ENCODE measurements at places on chromosomes 11 and 22. TPM values are rescaled to one million over a fixed set of nuclear protein-coding genes. Genes with fewer than 3 reads are reported as not detected.

C11orf87 gene
- not detected for total RNA-seq

DNA sequence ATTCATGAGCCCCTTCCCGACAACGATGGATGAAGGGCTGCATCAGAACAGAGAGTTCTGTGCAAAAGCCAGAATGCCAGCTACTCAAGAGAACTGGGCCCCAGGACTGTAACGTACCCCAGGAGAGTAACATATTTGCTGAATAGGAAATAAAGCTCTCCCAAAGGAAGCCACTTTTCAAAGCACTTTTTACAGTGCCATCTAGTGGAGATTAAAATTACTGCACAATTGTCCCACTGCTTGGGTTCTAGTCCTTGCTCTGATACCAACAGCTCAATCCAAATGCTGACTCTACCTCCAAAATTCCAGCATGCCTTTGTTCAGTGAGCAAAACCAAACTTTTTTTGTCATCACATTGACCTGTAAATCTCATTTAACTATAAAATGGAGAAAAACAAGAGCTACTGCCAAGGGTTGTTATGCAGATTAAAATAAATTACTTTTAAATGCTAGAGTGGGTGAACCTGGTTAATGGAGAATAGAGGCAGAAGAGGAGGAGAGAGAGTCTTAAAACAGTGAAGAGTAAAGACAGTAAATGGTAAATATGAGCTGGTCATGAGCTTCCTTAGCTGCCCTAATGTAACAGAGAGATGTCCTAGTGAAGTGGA, 87.6 kb upstream of the FSHB start:
- no peak for DNase-seq

NLRP14 gene
- total RNA-seq = 0.35 TPM

- no peak for DNase-seq
These were observed 346.6 kb upstream of the NCAM1 start for GRCh38 chr11:112614605-112615004.

- DNase-seq = no peak
These were observed 789.0 kb downstream of the TBC1D22A start for GRCh38 chr22:47551431-47551775.

MS4A14 gene
- total RNA-seq = not detected

DNA sequence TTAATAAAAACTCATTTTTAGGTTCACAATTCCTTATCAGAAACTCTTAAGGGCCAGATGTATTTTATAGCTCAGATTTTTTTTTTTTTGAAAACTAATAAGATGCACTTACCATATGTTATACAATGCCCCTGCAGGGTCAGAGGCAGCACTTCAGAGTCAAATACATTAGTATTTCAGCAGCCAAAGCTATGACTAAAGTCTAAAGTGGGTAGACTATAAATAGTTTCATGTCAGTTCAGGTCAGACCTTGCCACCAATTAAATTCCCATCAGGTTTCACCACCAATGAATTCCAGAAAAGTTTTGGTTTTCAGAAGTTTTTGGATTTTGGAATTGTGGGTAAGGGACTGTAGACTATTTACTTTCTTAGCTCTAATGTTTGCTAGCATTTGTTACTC, 75.9 kb downstream of the FAM83F start:
- no peak for DNase-seq

GRCh38 chr11:81787584-81788049, 946.0 kb downstream of the FAM181B start:
- no peak for DNase-seq

DNA sequence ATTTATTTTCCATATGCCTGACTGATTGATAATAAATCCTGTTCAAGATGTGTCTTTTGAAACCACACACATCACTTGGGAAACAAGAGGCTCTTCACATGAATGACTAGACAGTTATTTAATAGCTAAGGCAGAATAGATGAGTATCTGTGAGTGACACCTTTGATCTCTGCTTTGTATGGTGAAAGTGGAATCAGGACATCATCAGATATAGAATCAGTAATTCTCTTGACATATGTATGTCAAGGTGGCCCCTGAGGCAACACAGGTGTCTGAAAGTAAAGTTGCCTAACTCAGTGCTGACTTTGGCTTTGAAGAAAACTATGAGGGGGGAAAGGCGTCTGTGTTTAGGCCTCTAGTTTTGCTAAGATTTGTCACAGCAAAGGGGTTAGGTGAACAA, 11.5 kb upstream of the CASP4 start:
- no peak for DNase-seq

- no peak for DNase-seq
These were observed 1.4 kb downstream of the MADD start for GRCh38 chr11:47271328-47271727.

DNA sequence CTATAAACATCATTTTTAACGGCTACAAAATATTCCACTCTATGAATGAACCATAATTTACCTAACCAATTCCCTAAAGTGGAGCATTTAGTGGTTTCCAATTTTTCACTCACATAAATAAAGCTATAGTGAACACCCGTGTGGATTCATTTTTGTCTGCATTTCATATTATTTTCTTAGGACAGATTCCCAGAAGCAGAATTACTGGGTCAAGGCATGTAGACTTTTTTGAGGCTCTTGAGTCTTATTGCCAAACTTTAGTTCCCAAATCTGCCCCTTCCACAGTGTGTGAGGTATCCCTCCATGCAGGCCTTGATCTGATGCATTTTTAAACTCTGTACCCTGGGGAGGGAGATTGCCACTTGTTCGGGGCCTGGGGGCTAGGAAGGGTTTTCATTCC, 198.2 kb downstream of the TENM4 start:
- no peak for DNase-seq

ARHGEF17 gene
- total RNA-seq = 76.7 TPM

DNA sequence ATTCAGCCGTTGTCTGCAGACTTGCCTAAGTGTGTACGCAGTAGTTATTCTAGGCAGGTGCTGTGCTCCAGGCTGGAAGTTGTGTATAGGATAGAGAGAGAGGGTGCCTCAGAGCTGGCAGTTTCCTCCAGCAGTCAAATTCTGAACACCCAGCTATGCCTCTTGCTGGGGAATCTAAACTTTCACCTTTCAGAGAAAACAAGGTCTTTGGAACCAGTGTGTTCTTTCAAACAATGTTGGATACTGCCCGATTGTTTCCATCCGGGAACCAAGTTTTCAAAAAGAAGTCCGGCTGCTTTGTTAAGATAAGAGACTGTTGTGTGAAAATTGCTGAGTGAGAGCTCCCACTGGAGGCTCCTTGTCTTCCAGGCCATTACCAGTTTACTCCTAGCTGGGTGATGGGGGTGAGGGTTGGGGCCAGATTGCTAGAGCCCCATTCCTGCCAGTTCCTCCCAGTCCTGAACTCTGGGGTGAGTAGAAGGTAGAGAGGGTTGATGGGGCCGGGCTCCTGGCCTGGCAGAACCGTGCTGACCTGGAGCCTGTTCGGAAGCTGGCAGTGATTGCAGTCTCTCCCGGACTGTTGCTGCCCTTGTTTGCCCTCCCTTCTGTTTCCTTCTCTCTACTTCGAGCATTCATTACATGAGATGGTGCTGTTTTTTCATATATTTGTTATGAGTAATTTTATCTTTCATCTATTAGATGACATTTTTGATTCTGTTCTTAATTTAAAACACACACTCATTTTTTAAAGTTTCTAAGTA, 150.2 kb downstream of the TEAD1 start:
- no peak for DNase-seq

SLC17A6 gene
- total RNA-seq = not detected

DNA sequence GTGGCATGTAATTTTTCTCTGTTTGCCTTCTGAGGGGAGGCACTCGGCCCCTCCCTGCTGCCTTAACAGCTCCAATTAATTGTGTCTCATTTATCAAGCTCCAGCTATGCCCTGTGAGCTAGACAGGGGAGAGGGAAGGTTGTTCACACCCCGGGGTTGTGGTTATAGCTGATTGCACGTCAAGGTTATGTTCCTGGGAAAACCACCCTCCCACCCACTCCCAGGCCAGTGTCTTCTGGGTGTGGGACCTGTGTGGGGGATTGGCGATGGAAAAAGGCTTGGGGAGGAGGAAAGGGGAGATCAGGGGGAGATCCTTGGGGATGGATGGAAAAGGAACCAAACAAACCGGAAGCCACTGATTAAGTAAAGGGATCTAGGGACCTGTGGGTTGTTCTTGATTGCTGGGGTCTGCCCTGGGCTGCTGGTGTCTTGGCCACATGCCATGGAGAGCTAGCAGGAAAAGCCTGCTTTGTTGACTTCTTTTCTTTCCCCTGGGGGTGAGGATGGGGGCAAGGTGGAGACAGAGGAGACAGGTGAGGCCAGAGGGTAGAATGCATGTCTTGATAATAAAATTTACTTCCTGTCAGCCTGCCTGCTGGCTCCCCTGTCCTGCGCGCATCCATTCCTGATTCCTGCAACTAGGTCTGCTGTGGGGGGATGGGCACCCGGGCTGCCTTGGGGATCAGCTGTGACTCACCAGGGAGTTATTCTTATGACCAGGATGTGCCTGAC, 13.5 kb upstream of the SORL1-AS1 start:
- peak; percentile 95 for DNase-seq

DNA sequence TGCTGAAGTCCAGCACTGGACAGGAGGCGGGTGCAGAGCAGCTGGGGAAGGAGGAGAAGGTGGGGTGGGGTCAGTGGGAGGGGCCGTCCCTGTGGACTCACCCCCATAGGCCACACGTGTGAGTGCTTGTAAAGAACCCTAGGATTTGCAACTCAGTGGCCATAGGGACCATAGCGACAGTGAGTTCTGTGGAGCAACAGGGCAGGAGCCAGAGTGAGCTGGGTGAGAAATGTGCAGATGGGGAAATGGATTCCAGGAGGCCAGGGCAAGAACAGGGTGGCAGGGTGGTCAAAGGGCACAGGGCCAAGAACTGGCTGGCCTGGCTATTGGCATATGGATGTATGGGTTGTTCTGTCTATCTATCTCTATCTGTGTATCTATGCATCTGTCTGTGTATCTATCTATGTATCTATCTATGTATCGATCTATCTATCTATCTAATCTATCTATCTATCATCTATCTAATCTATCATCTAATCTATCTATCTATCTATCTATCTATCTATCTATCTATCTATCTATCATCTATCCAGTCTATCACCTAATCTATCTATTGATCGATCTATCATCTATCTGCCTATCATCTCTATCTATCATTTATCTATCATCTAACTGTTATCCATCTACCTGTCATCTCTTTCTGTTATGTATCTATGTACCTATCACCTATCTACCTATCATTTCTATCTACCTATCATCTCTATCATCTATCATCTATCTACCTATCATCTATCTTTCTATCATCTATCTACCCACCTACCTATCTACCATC, 889.0 kb downstream of the TBC1D22A start:
- DNase-seq = no peak

DNA sequence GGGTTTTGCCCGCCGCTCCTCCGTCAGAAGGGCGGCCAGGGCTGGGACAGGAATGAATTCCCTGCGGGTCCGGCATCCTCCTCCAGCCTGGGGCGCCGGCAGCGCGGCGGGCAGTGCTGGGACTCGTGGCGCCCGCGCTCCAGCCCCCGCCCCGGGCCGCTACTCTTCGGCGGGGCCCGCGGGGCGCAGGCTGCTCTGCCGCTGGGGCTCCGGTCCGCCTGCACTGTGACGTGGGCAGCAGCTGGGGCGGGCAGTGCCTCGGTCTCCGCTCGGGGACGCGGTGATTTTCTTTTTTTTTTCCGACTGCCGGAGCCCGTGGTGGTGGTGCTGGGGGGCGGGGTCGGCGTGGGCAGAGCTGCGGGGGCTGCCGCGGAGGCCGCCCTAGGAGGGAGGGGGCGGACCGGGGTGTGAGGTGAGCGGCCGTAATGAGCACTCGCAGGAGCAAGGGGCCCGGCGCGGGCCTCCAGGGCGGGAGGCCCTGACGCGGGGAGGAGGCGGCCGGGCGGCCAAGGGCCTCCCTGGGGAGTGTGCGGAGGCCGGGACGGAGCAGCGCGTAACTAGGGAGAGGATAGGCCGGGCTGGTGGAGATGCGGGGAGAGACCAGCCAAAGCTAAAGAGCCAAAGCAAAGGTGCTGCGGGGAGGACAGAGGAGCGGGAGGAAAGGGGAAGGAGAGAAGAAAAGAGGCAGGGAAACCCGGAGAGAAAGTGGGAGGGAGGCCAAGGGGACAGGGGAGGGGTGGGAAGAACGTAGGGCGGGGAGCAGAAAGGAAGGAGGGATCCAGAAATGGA, 73.3 kb upstream of the ZBED5 start:
- peak; percentile 86 for DNase-seq

DNA sequence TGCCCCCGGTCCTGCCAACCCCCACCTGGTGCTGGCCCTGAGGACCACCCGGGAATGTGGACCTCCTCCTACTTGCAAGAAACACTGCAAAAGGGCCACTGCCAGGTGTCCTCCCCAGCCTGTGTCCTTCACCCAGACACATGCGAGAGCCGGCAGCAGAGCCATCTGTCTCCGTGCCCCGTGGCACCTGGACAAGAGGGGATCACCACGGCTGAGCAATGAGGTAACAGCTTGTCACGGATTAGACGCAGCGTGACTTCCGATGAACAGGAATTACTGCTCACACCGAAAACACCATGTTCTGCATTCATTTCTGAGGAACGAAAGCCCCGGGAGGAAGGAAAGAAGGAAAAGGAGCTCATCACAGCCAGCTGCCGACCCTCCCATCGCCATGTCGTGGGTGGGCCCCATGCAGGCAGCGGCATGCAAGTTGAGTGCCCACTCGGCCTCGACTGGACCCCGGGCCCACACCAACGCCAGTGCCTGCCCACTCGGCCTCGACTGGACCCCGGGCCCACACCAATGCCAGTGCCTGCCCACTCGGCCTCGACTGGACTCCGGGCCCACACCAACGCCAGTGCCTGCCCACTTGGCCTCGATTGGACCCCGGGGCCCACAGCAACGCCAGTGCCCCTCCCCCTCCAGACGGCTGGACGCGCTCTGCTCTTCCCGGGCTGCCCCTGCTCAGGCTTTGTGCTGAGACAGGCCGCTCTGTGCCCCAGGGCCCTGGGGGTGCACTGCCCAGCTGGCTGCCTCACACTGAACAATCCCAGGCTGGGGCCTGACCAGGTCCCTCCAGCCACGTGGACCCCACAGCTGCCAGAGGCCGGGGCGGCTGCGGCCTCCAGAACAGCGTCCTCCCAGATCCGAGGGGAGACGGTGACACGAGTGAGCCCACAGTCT, 22.0 kb downstream of the CHID1 start:
- DNase-seq = no peak

GRCh38 chr22:41198027-41198580, 7.0 kb upstream of the L3MBTL2 start:
- DNase-seq = no peak

CLMP gene
- total RNA-seq = 143 TPM

DNA sequence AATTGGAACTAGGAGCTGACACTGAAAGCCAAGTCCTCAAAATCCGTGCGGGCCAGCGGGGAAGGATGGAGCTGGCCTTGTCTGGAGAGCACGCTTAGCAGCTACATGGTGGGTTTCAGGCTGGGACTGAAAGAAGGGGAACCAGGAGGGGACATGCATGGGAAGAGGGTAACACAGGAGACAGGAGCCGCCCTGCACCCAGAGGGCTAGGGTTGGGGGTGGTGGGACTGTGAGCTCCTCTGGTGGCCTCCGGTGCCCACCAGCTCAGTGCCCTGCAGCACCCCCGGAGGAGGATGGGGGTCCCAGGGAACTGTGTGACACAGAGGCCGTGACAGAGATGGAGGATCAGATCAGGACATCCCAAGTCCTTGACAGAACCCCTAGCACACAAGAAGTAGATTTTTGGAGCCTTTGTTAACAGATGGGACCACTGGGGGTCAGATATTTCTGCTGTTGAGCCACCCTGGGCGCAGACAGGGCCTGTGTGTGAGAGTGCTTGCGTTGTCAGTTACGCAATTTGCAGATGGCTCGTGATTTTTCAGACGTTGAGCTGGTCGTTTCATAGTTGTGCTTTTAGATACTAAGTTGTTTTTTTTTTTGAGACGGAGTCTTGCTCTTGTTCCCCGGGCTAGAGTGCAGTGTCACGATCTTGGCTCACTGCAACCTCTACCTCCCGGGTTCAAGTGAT, 21.3 kb upstream of the GRAMD4 start:
- DNase-seq = no peak

Data from uterus (tissue), 4 donors.